Stimulated activated CD4-positive, alpha-beta T cell treated with anti-CD3 and anti-CD28 coated beads, Interleukin-1b, Interleukin-23, amount 100 ng/mL, for 24 hours (primary cell): ENCODE measurements at places on chromosomes 6 and 20.

GRCh38 chr20:17439616-17440296 lies 91.4 kb downstream of the BFSP1 start:
- DNase-seq = no peak

DNA sequence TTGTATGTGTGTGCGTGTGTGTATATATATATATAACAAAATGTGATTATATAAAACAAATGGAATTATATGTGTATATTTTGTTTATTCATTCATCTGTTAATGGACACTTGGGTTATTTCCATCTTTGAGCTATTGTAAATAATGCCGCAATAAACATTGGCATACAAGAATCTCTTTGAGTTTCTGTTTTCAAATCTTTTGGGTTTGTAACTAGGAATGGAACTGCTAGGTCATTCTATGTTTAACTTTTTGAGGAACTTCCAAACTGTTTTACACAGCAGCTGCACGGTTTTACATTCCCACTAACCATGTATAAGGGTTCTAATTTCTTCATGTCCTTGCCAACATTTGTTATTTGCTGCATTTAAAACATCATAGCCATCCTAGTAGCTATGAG lies 39.9 kb upstream of the TGM2 start:
- no peak for DNase-seq

DNA sequence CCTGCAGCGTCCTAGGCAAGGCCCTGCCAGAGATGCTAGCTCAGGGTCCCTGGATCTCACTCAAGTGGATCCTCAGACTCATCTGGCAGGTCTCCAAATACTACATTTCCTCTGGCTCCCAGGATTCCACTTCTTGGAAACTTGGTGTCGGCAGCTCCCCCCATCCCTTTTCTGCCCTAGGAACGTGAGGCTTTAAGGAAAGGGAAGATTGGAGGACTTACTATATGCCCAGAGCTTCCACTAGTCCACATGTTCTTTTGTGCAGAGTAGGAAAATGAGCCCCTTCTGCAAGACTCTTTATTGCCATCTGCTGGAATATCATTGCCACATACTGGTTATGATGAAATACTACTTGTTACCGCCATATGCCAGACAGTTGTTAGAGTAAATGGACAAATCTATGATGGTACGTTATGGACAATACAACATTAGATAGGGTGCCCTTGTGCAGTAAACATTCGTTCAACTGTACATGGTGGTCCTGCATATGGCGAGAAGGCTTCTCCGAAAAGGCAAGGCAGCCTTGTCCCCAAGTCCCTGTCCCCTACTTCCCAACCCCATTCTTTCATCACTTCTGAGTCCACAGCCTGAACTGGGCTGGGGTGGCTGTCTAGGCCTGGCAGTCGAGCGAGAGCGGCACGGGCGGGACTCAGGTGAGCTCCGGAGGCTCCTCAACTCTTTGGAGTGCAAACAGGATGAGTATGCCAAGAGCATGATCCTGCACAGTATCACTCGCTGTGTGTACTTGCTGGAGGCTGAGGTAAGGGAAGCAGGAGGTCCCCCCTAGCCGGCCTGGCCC lies 780 bp downstream of the ARMC12 start:
- DNase-seq = no peak

DNA sequence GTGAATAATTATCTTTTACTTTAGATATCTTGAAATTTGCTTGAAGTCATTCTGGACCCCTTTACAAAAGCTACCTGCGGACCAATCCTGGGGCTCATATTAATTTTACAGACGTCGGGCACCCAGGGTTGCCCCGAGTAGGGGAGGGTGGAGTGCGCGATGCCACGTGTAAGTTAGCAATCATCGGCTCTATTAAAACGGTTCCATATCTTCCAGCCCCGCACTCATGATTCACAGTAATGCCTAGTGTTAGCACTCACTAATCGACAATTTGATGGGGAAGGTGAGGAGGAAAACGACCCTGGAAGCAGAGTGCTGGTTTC lies 34.9 kb upstream of the TCF21 start:
- DNase-seq = no peak
